Hair follicle dermal papilla cell (primary cell): ENCODE measurements at places on chromosomes 16 and 17. TPM values are rescaled to one million over a fixed set of nuclear protein-coding genes. Genes with fewer than 3 reads are reported as not detected.

Gene EMP2
- 27.1 and 47.7 TPM in 2 replicates for total RNA-seq

Gene CFAP20
- 25.6 and 36.1 TPM in 2 replicates for total RNA-seq

Gene CA5A
- not detected in 2 replicates for total RNA-seq

Gene HP
- not detected in 2 replicates for total RNA-seq

Gene FOXN1
- total RNA-seq, result not detected in 2 replicates

Gene CLEC19A
- not detected in 2 replicates for total RNA-seq

Gene MT1M
- 0.81 and 1.6 TPM in 2 replicates for total RNA-seq

Gene ZG16B
- not detected in 2 replicates for total RNA-seq

Gene PRSS36
- 2.1 TPM in 1 of 2 replicates, not detected in the other for total RNA-seq

Gene DBF4B
- total RNA-seq, result 2.1 and 2.7 TPM in 2 replicates

Gene SPATA22
- 0.49 and 0.85 TPM in 2 replicates for total RNA-seq

Gene ATAD5
- total RNA-seq, result 0.61 and 1.1 TPM in 2 replicates

Gene PRKCB
- total RNA-seq, result under 0.01 TPM in 1 of 2 replicates, not detected in the other

Gene TBC1D26
- under 0.01 TPM in 1 of 2 replicates, not detected in the other for total RNA-seq

Gene HCRT
- total RNA-seq, result not detected in 2 replicates

Gene BEAN1
- 0.16 and 3.6 TPM in 2 replicates for total RNA-seq

Gene TSPOAP1
- total RNA-seq, result 1.9 and 2.1 TPM in 2 replicates

Gene PERCC1
- not detected in 2 replicates for total RNA-seq

Gene COPZ2
- 64.1 and 95.6 TPM in 2 replicates for total RNA-seq

Gene HLF
- 0.24 and 1.3 TPM in 2 replicates for total RNA-seq

Gene PYY
- total RNA-seq, result not detected in 2 replicates

Gene CRYM
- 0.24 and 0.49 TPM in 2 replicates for total RNA-seq

Gene GJD3
- total RNA-seq, result 7.6 and 7.8 TPM in 2 replicates

Gene SPN
- not detected in 2 replicates for total RNA-seq

Gene CSH1
- not detected in 2 replicates for total RNA-seq

Gene TMC6
- 1.9 and 3.9 TPM in 2 replicates for total RNA-seq

Gene NOL11
- 28.7 and 29.4 TPM in 2 replicates for total RNA-seq

Gene GINS3
- 1.1 and 1.9 TPM in 2 replicates for total RNA-seq

Gene ZNF287
- 10.7 and 13.4 TPM in 2 replicates for total RNA-seq

Gene SLC2A4
- total RNA-seq, result under 0.01 and 0.12 TPM in 2 replicates

Gene NUPR1
- total RNA-seq, result 25.2 and 49.5 TPM in 2 replicates

Gene DLG4
- 17.4 and 18.9 TPM in 2 replicates for total RNA-seq

Gene GUCY2D
- total RNA-seq, result not detected in 2 replicates

Gene MYL11
- not detected in 2 replicates for total RNA-seq

Gene VWA3A
- 0.24 and 0.32 TPM in 2 replicates for total RNA-seq

Gene GPR179
- not detected in 2 replicates for total RNA-seq

Gene UNC45B
- not detected in 2 replicates for total RNA-seq

Gene BRIP1
- total RNA-seq, result 2.7 and 5.2 TPM in 2 replicates

Gene IL17C
- total RNA-seq, result not detected in 2 replicates

Gene HOXB13
- not detected in 2 replicates for total RNA-seq

Gene KRT28
- not detected in 2 replicates for total RNA-seq

Gene CBX8
- total RNA-seq, result 2.6 and 3.4 TPM in 2 replicates

Gene RASD1
- 1.9 and 2.6 TPM in 2 replicates for total RNA-seq

Gene CCL1
- total RNA-seq, result not detected in 2 replicates

Gene CD300LF
- total RNA-seq, result not detected in 2 replicates

Gene TEKT5
- total RNA-seq, result not detected in 2 replicates

Gene ACSM2A
- not detected in 2 replicates for total RNA-seq

Gene SUPT4H1
- total RNA-seq, result 32.1 and 33.3 TPM in 2 replicates

Gene VASN
- total RNA-seq, result 228 and 251 TPM in 2 replicates

Gene OTOP2
- total RNA-seq, result not detected in 2 replicates

Gene KRT31
- not detected in 2 replicates for total RNA-seq

Gene DGKE
- total RNA-seq, result 6.3 and 8.1 TPM in 2 replicates

Gene CBX2
- 1.1 and 1.9 TPM in 2 replicates for total RNA-seq

Gene ATP2A3
- total RNA-seq, result 0.32 and 0.85 TPM in 2 replicates

Gene VAC14
- total RNA-seq, result 43.5 and 45.2 TPM in 2 replicates

Gene EMC8
- total RNA-seq, result 26.0 and 26.6 TPM in 2 replicates

Gene PNMT
- not detected in 2 replicates for total RNA-seq
